Naive thymus-derived CD8-positive, alpha-beta T cell (primary cell): ENCODE measurements at places on chromosomes 3 and 15.

DNA sequence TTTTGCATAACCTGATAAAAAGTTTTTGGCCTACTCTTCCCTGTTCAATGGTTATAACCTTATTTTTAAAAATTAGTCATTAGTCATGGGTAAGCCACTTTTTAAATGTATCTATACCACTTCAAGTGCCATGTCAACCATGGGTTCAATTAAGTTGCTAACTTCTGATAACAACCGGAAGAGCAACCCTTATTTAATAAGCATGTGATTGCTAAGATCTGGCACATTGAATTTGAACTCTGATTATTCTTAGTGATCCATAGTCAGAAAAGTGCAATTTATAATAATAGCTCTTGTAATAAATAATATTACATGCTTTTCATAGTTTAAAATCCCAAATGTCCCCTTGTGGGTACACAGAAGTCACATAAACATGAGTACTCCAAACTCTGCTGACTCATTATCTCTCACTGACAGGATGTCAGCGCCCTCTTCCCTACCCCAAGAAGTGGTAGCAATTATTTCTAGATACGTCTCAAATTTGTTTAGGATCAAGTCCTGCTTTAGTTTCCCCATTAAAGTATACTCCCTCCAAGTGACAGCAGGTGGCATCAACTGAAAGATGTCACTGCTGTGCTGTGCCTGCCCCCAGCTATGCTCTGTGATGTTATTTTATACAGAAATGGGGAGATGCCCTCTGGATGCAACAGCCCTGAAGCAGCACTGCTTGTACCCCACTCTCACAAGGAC, 18.6 kb downstream of the SAMD7 start:
- H3K27me3 ChIP-seq, result peaks cover 3% of the 10 kb centered on the region
- H3K4me3 ChIP-seq, result no peak overlapping the region
- DNase-seq, result no peak
- H3K4me1 ChIP-seq, result peaks cover 5% of the 10 kb centered on the region
- H3K36me3 ChIP-seq, result no peaks in the 10 kb centered on the region
- H3K27ac ChIP-seq, result no peak overlapping the region

GRCh38 chr15:32982001-32982400, 212.5 kb downstream of the FMN1 start:
- H3K4me3 ChIP-seq, result no peak overlapping the region
- no peak overlapping the region for H3K27ac ChIP-seq
- H3K4me1 ChIP-seq, result peaks cover 2% of the 10 kb centered on the region
- peaks cover 9% of the 10 kb centered on the region for H3K27me3 ChIP-seq

DNA sequence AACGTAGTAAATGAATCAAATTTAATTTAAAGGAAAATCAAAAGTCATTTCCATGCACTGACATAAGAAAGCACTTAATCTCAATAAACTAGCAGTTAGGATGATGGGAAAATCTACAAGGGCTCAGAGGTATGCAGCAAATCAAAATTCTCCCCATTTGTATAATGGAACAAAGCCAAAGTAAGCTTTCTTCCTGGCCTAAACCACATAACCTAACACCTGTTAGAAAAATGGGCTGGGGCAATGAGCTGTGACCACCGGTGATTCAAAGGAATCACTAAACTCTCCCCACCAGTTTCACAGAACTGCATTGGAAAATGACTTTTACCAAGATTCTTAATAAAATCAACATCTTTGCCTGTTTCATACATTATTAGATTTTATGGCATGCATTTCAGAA, 1024.3 kb downstream of the FHIT start:
- H3K4me3 ChIP-seq, result no peak overlapping the region
- DNase-seq, result no peak
- peaks cover 4% of the 10 kb centered on the region for H3K4me1 ChIP-seq
- no peaks in the 10 kb centered on the region for H3K36me3 ChIP-seq
- no peaks in the 10 kb centered on the region for H3K27me3 ChIP-seq

DNA sequence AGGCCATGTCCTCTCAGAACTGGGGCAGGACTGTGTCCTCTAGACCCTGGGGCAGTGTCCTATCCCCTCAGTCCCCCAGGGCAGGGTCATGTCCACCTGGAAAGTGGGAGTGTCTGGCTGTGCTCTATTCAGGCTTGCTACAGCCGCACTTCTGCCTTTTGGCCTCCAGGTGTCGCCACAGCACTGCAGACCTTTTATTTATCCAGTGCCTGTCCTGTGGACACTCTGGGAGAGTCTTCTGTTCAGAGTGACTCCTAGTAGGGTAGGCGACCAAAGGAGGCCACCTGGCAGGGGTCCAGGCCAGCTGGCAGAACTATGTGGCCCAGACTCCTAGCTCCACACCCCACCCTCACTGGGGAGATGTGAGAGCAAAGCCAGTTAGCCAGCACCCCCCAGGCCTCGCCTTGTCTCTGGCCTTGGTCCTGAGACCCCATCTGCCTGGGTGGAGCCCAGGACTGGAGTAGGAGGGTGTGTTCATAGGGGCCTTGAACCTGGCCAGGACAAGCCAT, 3.9 kb downstream of the TMIE start:
- H3K4me1 ChIP-seq, result peaks cover 10% of the 10 kb centered on the region
- no peak overlapping the region for H3K4me3 ChIP-seq
- peaks cover 11% of the 10 kb centered on the region for H3K27me3 ChIP-seq
- peak; percentile 67 for DNase-seq

DNA sequence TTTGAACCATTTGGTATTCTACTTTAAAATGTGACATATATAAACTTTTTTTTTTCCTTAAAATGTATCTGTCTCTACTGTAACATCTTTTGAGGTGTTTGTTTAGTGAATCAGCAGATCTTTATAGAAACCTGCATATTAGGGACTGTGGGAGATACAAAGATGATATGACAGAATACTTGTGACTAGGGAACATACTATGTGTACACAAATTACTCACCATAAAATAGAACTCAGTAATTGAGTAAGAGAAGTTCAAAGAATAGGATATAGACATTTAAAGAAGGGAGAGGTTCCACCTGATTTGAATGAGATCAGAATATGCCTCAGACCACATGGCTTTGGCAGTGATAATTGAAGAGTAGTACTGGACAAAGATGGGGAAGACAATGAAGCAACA, 47.9 kb downstream of the ATP2C1 start:
- no peak for DNase-seq
- H3K4me1 ChIP-seq, result peaks cover 3% of the 10 kb centered on the region
- H3K27me3 ChIP-seq, result no peaks in the 10 kb centered on the region
- H3K36me3 ChIP-seq, result peaks cover 79% of the 10 kb centered on the region

DNA sequence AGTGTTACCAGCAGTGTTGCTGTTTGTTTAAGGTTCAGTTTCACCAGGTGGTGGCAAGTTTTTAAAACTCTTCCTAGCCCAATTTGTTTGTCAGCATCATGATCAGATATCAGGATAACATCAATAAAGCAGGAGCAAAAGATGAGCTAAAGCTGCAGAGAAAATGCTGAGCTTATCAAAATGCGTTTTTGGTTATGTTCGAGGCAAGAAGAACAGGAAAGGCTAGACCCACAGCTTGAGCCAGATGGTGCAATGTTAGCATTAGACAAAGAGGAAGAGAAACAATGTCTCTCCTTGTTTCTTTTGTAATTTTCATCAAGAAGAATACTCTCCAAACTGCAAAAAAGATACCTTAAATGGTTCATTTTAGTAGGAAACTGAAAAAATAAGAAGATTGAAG, 66.2 kb downstream of the THRB start:
- no peaks in the 10 kb centered on the region for H3K27me3 ChIP-seq
- no peak for DNase-seq
- H3K36me3 ChIP-seq, result no peaks in the 10 kb centered on the region
- no peak overlapping the region for H3K4me3 ChIP-seq
- H3K4me1 ChIP-seq, result no peaks in the 10 kb centered on the region

DNA sequence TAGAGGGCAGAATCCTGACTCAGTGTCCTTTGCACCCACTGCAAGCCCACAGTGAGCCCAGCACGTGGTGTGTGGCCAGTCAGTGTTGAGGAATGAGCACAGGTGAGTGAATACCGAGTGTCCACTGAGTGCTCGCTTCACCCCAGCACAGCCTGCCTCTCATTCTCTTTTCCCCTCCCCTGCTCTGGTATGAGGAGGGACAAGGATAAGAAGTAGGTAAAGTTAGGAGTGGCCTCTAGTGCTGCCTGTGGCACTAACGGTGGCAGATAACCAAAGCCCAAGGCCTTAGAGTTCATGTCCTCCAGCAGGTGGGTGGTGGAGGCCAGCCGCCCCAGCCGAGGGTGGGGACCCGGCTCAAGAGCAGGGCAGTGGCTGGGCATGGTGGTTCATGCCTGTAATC, 38.0 kb downstream of the PRKCD start:
- DNase-seq, result no peak
- peaks cover 7% of the 10 kb centered on the region for H3K27me3 ChIP-seq
- no peaks in the 10 kb centered on the region for H3K36me3 ChIP-seq
- H3K4me3 ChIP-seq, result no peak overlapping the region
- peaks cover 3% of the 10 kb centered on the region for H3K4me1 ChIP-seq
- no peak overlapping the region for H3K27ac ChIP-seq

DNA sequence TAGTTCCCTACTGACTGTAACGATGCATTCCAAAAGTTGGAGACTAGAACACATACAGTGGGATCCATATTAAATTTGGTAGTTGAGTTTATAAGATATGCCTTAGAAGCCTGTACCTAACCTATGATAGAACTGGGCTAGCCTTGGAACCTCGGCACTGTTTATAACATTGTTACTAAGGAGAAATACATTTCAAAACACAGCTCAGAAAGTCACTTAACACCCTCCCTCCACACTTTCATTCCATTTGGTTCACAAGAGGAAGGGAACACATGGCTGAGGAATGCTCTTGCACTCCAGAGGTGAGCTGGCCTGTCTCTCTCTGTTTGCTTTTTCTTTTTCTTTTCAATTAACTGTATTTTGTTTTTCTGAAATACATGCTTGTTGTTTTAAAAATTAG, 48.7 kb upstream of the TSC22D2 start:
- no peak overlapping the region for H3K4me3 ChIP-seq
- H3K27ac ChIP-seq, result no peak overlapping the region
- H3K27me3 ChIP-seq, result no peaks in the 10 kb centered on the region
- H3K36me3 ChIP-seq, result no peaks in the 10 kb centered on the region

DNA sequence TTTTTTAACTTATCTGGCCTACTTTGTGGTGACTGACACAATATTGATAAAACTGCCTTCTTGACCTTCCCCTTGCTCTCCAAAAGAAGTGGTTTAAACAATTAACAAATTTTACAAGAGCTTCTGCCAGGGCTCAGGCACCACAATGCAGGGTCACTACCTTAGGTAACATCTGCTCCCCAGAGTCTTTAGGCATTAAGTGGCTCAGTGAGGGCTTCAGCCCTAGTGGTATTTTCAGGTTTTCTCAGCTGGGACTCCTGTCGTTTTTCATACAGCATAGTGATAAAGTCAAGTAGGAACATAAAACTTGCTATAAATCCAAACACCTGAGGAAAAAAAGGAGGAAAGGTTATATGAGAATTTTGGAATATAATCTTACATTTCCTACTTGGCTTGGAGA, 18.9 kb downstream of the CMTM6 start:
- H3K27me3 ChIP-seq, result no peaks in the 10 kb centered on the region
- H3K36me3 ChIP-seq, result peaks cover 52% of the 10 kb centered on the region
- peak overlapping the region; percentile 3 for H3K27ac ChIP-seq
- DNase-seq, result no peak
- H3K4me3 ChIP-seq, result no peak overlapping the region

- H3K4me1 ChIP-seq, result peaks cover 5% of the 10 kb centered on the region
- H3K27ac ChIP-seq, result no peak overlapping the region
- no peak for DNase-seq
- H3K27me3 ChIP-seq, result peaks cover 2% of the 10 kb centered on the region
- H3K4me3 ChIP-seq, result no peak overlapping the region
- H3K36me3 ChIP-seq, result peaks cover 4% of the 10 kb centered on the region
Measured at GRCh38 chr3:23390446-23390845, 187.3 kb downstream of the UBE2E2 start.

DNA sequence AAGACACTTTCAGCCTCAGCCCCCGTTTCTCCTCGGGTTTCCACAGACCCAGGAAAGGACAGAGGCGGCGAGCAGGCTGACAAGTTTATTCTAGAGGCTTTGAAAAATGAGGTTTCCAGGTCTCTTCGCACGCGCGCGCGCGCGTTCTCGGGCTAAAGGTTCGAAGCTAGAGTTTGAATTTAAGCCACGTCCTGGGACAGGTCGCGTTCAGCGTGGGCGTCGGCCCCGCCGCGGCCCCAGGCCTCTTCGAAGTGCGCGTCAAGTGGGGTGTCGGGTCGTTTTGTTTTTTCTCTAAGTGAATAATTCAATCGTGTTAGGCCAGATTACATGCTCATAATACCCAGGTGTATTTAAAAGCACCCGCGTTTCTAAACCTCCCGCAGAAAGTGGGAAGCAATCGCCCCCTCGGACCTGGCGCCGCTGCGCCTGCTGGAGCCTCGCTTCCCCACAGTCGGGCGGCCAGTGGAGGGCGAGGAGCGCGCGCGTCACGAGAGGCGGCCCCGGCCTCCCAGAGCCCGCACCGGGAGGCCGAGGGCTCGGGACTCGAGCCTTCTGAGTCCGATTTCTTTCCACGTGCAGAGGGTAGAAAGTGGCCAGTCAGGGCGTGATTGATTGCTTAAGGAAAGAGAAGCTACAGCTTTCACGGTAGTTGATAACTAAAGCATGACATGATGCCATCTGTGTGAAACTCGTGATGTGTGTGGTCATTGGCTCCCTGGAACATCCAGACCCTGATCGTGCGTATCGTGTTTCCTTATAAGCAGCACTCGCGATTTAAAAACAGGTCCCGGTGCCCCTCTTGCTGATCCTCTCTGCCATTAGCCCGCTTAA, 15.8 kb upstream of the SOX2 start:
- DNase-seq, result no peak
- H3K27ac ChIP-seq, result no peak overlapping the region
- H3K36me3 ChIP-seq, result peaks cover 2% of the 10 kb centered on the region
- peaks cover 17% of the 10 kb centered on the region for H3K4me1 ChIP-seq

- no peaks in the 10 kb centered on the region for H3K36me3 ChIP-seq
- no peak overlapping the region for H3K4me3 ChIP-seq
- H3K27ac ChIP-seq, result no peak overlapping the region
Measured at GRCh38 chr3:61452535-61453090, 108.8 kb upstream of the PTPRG start.

- DNase-seq, result no peak
- H3K4me3 ChIP-seq, result no peak overlapping the region
- H3K27me3 ChIP-seq, result peaks cover 7% of the 10 kb centered on the region
- H3K4me1 ChIP-seq, result no peaks in the 10 kb centered on the region
Measured at GRCh38 chr15:48090666-48091065, 30.1 kb upstream of the SLC24A5 start.

GRCh38 chr3:27677565-27677964, 44.6 kb downstream of the EOMES start:
- H3K27me3 ChIP-seq, result no peaks in the 10 kb centered on the region
- H3K36me3 ChIP-seq, result no peaks in the 10 kb centered on the region
- H3K27ac ChIP-seq, result no peak overlapping the region
- no peak for DNase-seq
- peaks cover 2% of the 10 kb centered on the region for H3K4me1 ChIP-seq

- H3K4me1 ChIP-seq, result peaks cover 2% of the 10 kb centered on the region
- H3K27ac ChIP-seq, result no peak overlapping the region
Measured at GRCh38 chr3:186318135-186318534, 43.9 kb downstream of the DGKG start.

- H3K27ac ChIP-seq, result no peak overlapping the region
- H3K4me3 ChIP-seq, result no peak overlapping the region
- no peaks in the 10 kb centered on the region for H3K36me3 ChIP-seq
- DNase-seq, result no peak
- peaks cover 3% of the 10 kb centered on the region for H3K27me3 ChIP-seq
Measured at GRCh38 chr3:102238362-102238761, 196.5 kb upstream of the ZPLD1 start.

GRCh38 chr3:72973031-72973723, 23.4 kb upstream of the PPP4R2 start:
- no peak for DNase-seq
- H3K4me3 ChIP-seq, result no peak overlapping the region
